ENCODE measurements at places on chromosomes 11 and 22.

DNA sequence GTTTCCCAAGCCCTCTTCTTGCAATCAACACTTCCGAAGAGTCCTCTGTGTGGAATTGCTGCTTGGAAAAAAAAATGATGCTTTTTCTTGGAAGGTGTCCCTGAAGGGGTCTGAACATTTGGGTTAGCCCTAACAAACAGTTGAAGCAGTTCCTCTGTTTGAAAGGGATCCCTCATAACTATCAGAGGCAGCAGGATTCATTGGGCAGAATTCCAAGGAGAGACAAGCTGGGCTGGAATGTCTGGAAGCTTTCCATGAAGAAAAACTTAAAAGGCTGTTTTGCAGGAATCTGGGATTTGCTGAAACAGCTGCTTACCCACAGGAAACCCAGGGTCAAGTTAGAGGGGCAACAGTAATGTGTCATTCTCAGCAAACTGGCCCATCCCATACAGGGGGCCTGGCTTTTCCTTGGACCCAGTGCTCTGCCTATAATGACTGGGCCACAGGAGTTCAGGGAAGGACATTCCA is 3.1 kb downstream of the CSNK2A3 start:
- DNase-seq: no peak

GRCh38 chr22:44782363-44782963 is 30.1 kb downstream of the ARHGAP8 start:
- no peak for DNase-seq

GRCh38 chr11:102914238-102915043 is 39.7 kb upstream of the MMP12 start:
- no peak for DNase-seq

DNA sequence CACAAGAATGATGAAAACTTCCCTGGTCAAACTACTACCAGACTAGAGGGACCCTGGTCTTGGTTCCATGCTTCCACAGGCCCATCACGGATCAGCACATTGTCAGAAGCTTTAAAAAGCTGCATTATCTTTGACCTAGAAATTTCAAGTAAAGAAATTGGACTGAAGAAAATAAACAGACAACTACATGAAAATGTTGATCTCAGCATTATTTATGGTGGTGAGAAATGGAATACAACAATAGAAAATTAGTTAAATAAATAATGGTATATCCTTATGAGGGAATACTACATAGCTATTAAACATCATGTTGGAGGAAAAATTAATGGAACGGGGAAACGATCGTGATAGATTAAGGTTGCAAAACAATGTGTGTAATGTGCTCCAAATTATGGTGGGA is 13.7 kb downstream of the TENM4 start:
- DNase-seq: no peak

DNA sequence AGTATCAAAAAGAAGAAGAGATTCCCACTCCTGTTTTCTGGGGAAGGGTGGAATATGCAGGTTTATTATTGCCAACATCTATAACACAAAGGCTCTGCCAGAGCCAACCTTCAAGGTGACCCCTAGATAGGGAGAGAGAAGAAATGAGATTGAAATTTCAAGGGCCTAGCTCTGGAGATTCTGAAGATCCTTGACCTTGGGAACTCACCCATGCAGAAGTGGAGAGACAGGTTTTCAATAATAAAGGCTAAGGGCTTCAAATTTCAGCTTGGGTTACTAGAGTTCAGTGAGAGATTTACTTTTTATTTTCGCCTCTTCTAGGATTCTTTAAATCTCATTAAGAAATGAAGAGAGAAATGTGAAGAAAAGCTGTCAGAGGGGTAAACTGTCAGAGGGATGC is 98.4 kb downstream of the CD44 start:
- DNase-seq: no peak

- DNase-seq: no peak
Measured at GRCh38 chr22:23777776-23778576, 5.3 kb downstream of the MMP11 start.

GRCh38 chr11:36091256-36091811 is 147.5 kb downstream of the LDLRAD3 start:
- DNase-seq: no peak

GRCh38 chr11:69705901-69706787 is 2.3 kb upstream of the FGF19 start:
- no peak for DNase-seq

DNA sequence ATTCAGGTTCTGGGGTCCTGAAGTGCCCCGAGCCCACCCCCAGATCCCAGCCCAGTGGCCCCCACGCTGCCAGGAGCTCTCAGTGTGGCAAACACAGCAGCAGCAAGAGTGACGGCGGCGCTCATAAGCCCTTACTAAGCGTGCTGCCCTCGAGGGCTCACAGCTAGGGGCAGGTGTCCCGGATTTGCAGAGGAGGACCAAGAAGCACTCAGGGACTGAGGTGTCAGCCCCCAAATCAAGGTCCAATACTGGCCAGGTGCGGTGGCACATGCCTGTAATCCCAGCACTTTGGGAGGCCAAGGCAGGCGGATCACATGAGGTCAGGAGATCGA is 25.4 kb downstream of the CELSR1 start:
- DNase-seq: no peak

- no peak for DNase-seq
Measured at GRCh38 chr11:59199546-59200422, 12.9 kb downstream of the MPEG1 start.

GRCh38 chr11:118610773-118611432 is 3.5 kb downstream of the PHLDB1 start:
- DNase-seq: no peak

DNA sequence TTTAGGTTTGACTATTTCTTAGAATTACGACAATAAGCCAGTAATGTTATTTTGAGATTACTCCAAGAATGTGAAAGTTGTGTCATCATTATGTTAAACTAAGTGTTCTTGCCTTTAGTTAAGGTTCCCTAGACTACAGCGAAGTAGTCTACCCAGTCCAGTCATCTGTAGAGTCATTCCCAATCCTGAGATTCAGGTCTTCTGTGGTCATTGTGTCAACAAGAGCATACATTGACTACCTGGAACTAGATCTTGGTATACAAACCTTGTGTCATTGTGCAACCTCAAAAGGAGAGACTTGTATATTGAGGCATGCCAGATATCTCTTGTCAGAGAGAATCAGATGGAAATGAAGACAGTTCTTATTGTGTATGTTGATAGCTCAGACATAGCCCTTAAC is 115.9 kb downstream of the ATM start:
- no peak for DNase-seq

DNA sequence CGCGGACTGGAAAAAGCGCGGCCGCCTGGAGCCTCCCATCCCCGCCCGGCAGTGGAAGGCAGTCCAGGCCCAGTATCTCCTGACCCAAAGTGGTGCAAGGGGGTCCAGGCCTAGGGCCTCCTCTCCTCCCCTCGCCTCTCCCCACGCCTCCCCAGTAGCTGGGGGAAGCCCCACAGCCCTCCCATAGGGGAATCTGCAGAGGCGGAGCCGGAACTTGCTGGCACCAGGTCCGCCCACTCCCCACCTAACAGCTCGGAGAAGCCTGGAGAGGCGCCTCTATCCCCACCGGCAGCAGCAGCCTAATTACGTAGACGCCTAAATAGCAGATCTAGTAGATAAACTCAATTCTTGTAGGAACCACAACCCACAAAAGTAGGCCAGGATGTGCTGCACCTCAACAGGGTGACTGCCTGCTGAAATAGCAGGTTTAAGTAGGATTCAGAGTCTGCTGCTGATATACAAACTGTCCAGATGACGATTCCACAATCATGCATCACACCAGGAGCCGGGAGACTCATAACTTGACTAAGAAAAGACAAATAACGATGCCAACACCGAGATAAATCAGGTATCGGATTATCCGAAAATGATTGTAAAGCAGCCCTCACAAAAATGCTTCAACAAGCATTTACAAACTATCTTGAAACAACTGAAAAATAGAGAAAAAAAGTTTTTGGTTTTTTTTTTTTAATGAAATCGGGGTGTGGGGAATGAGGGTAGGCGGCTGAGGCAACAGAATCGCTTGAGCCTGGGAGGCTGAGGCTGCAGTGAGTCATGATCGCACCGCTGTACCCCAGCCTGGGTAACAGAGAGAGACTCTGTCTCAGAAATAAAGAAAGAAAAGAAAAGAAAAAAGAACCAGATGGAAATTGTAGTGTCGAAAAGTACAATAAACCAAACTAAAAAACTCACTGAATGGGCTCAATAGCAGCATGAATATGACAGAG is 11.4 kb upstream of the BRD1 start:
- DNase-seq: no peak

DNA sequence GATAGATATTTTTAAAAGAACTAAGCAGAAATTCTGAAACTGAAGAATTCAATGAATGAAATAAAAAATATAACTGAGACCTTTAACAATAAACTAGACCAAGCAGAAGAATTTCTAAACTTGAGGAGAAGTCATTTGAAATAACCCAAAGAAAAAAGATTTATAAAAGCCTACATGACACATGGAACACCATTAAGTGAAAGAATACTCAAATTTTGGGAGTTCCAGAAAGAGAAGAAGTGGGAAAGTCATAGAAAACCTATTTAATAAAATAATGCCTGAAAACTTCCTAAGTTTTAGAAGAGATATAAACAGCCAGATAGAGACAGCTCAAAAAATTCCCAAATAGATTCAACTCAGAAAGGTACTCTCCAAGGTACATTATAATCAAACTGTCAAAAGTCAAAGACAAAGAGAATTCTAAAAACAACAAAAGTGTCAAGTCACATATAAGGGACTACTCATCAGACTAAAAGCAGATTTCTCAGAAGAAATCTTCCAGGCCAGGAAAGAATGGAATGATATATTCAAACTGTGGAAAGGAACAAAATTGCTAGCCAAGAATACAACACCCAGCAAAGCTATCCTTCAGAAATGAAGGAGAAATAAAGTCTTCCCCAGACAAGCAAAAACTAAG is 72.9 kb upstream of the GNAZ start:
- no peak for DNase-seq

GRCh38 chr11:124085583-124085982 is 29.7 kb upstream of the VWA5A start:
- no peak for DNase-seq

DNA sequence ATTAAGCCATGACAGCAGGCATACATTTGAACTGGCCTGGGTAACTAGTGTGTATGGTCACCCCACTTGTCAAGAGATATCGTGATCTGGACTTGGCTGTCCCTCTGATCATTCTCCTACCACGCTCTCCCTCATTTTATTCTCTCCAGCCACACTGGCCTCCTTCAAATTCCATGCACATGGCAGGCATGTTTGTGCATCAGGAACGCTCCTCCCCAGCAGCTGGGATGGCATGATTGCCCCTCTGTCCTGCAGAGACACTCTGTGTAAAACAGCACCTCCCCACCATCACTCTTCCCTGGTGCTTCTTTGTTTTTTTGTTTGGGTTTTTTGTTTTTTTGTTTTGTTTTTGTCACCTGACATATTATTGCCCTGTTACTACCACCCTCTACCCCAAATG is 31.5 kb upstream of the SCGB1A1 start:
- no peak for DNase-seq

Measured in NCI-H2081 treated with DMSO at 0.1 percent for 48 hours (cell line).